ENCODE measurements at places on chromosomes 11 and 22.

DNA sequence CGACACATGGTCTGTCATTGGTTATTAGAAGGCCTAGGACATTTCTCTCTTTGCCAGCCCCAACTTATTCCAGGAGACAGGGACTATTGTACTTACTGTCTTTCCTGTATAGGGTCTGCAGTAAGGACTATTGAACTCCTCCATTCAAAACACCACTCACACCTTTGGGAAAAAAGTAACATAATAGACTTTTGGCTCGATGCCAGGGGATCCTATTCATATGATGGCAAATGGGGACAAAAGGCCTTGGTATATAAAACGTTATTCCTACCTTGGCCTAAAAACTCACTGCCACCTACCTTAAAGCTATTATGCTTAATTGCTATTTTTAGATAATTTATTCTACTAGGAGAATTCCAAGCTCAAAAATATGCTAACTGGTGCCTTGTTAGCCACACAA is 6.3 kb upstream of the NDUFC2 start:
- no peak for DNase-seq

- no peak for DNase-seq
These were observed 406.0 kb downstream of the MIAT start for GRCh38 chr22:27063406-27063805.

DNA sequence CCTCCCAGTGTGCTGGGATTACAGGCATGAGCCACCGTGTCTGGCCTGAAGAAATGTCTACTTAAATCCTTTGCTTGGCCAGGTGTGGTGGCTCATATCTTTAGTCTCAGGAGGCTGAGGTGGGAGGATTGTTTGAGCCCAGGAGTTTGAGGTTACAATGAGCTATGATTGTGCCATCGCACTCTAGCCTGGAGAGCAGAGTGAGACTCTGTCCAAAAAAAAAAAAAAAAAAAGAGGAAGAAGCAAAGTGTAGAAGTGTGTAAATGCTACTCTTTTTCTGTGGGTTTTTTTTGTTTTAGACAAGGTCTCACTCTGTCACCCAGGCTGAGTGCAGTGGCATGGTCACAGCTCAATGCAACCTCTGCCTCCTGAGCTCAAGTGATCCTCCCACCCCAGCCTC is 6.4 kb upstream of the ATG16L2 start:
- DNase-seq, result no peak

- DNase-seq, result no peak
These were observed 206.5 kb downstream of the CTTN start for GRCh38 chr11:70604630-70605467.

DNA sequence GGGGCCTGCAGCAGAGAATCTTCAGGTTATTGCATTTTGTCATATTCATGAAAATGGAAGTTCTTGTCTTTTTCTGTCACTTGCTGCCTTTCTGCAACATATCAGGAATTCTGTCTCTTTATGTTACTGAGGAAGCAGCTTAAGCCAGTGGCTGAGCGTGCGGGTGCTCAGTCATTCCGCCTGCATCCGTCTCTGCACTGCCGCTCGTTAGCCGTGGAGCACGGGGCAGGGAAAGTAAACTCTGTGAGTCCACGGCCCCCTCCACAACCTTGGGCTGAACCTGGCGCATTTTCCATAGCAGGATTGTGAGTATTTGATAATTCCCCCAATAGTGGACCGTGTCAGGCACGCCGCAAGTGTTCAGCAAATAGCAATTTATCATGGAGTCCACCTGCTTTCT is 1007.7 kb downstream of the BRD1 start:
- no peak for DNase-seq

- no peak for DNase-seq
These were observed 77.9 kb downstream of the KCNQ1 start for GRCh38 chr11:2522631-2523255.

DNA sequence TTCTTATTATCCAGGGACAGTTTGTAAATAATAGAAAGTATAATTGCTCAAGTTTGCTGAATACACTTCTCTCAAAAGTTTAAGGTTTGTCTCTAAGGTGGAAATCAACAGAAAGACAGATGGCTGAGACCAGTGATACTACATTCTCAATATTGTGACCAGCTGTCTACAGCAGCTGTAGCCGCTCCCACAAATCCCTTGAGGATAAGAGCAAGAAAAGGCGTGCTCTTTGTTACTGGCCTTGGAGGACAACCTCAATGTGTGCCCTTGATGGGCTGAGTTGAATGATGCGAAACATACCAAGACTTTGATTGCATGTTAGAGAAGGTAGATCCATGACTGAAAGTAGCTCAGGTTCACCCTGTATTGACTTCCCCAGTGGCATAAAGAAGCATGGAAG is 6.1 kb downstream of the OR6M1 start:
- DNase-seq, result no peak

DNA sequence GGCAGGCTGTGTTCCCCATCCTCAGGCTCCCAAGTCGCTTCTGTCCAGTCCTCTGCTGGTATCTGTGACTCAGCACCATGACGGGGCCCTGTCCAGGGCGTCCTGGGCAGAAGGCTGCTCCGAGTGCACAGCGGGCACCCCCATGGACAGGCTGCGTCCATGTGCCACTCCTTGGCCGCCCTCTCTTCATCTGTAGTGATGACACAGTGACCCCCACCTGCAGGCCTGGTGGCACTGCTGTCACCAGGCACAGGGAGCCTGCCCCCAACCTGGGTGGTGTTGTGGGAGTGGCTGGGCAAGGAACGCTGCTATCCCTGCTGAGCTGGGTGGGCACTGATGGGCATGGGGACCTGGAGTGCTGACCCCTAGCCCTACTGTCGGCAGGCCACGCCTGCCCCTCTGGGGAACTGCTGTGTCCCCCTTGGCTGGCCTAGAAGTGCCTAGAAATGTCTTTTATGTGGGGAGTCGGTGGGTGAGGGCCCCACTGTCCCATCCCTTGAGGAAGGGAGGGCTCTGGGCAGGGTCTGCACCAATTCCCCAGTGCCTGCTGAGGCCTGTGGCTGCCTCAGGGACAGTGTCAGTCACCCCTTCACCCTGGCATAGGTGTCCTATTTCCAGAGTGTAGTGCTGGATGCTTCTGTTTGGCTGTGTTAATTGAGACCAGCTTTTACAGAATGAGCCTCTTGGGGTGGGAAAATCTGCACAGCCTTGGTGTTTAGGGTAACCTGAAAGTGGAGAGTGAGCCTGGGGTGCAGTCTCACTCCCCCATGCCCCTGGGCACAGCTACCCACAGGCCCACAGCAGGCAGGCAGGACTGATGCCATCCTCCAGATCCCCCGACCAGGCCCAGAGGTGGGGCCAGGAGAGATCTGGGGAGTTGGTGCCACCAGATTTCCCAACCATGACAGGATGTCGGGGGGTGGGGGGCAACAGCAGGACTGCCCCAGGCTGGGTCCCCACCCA is 34.5 kb downstream of the RTN4R start:
- no peak for DNase-seq

- DNase-seq, result no peak
These were observed 47.0 kb downstream of the CSTPP1 start for GRCh38 chr11:46983598-46983997.

GRCh38 chr11:75351791-75352587 is 528 bp upstream of the ARRB1 start:
- no peak for DNase-seq

DNA sequence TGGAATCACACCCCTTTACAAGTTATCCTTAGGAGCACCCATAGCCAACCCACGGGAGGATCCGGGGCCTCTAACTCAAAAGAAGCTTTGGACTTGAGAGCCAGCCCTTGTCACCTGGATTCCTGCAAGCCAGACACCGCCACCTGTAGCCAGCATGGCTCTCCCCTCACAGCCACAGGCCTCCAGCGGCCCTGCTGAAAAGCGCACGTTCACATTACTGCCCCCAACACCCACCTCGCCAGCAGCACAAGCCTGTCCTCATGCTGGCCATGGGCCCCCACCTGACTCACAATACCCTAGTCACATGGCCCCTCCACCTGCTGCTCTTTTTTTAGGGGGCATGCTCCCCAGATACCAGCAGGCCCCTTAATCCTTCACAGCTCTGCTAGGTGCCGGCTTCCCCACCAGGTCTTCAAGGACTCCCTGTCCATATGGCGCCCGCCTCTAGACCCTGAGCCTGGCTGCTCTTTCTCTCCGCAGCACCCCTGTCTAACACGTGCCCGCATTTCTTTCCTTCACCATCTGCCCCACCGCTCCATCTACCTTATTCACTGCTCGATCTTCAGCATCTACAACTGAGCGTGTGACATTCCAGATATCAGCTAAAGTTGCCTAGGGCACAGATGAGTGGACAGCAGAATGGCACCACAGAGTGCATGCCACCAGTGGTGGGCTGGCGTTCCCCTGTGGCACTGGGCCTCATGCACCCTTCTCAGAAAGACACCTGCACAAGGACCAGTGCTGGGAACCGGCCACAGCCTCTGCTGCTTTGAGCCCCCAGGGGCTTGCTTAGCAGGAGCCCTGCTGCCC is 6.6 kb downstream of the CARS1 start:
- DNase-seq, result no peak

- no peak for DNase-seq
These were observed 126.9 kb downstream of the ARHGAP8 start for GRCh38 chr22:44879301-44879680.
